Psoas muscle (tissue), 8 donors: ENCODE measurements at places on chromosomes 5 and 9.

- DNase-seq: no peak
- no peaks in the 10 kb centered on the region for H3K27me3 ChIP-seq
- H3K4me3 ChIP-seq: no peak overlapping the region
- no peaks in the 10 kb centered on the region for H3K4me1 ChIP-seq
- no peaks in the 10 kb centered on the region for H3K36me3 ChIP-seq
These were observed 361.2 kb upstream of the DMAC1 start for GRCh38 chr9:8160787-8161186.

GRCh38 chr9:93574091-93574899, 2.1 kb upstream of the PHF2 start:
- peaks cover 24% of the 10 kb centered on the region for H3K4me1 ChIP-seq
- peak overlapping the region; percentile 88 for H3K4me3 ChIP-seq
- DNase-seq: no peak
- no peaks in the 10 kb centered on the region for H3K27me3 ChIP-seq
- H3K27ac ChIP-seq: no peak overlapping the region

DNA sequence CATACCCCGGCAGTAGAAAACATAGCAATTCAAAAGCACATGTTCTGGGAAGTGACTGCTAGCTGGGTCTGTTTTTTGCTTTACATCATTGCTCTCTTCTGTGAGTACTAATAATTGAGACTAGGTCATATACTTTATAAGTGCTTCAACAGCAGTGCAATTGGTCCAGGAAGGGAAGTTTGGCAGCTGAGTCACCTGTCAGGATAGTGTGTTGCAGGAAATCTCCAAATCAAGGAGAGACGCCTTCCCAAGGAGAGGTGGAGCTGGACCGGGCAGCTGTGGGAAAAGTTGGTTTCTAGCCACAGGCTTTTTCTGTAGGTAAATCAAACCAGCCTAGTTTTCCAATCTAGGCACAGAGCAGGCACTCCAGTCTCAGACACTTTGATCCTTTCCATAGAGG, 330.1 kb downstream of the ENC1 start:
- H3K27me3 ChIP-seq: no peaks in the 10 kb centered on the region
- no peak for DNase-seq
- H3K36me3 ChIP-seq: no peaks in the 10 kb centered on the region
- H3K4me1 ChIP-seq: peaks cover under 1% of the 10 kb centered on the region

- no peaks in the 10 kb centered on the region for H3K27me3 ChIP-seq
- no peak overlapping the region for H3K27ac ChIP-seq
- no peaks in the 10 kb centered on the region for H3K4me1 ChIP-seq
- DNase-seq: no peak
- no peaks in the 10 kb centered on the region for H3K36me3 ChIP-seq
These were observed 436.2 kb downstream of the GABRG2 start for GRCh38 chr5:162503796-162504195.

GRCh38 chr9:121744002-121744686, 92.7 kb downstream of the DAB2IP start:
- H3K36me3 ChIP-seq: no peaks in the 10 kb centered on the region
- peaks cover 89% of the 10 kb centered on the region for H3K4me1 ChIP-seq
- H3K4me3 ChIP-seq: peak overlapping the region; percentile 62
- peak; percentile 74 for DNase-seq

DNA sequence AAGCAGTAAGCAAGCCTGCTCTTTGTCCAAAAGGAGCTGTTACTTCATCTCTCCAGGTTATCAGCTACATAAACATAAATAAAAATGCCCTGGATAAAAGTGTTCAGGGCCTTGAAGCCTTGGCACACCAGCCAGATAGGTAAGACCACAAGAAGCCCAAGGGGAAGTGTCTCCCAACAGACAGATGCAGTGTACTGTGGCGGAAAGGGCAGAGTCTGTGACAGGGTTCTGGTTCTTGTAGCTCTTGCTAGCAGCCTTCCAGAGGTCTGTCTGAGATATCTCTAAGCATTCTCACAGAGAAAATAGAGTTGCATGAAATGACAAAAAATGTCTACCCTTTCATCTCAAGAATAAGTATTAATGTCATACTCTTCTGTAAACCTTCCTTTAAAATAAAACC, 30.1 kb downstream of the ISOC1 start:
- no peaks in the 10 kb centered on the region for H3K27me3 ChIP-seq
- no peak overlapping the region for H3K4me3 ChIP-seq
- no peak overlapping the region for H3K27ac ChIP-seq
- DNase-seq: no peak
- no peaks in the 10 kb centered on the region for H3K36me3 ChIP-seq

GRCh38 chr5:157451806-157452205, 8.2 kb upstream of the NIPAL4 start:
- H3K4me3 ChIP-seq: no peak overlapping the region
- H3K36me3 ChIP-seq: no peaks in the 10 kb centered on the region
- no peak for DNase-seq
- H3K27me3 ChIP-seq: no peaks in the 10 kb centered on the region
- H3K27ac ChIP-seq: no peak overlapping the region
- H3K4me1 ChIP-seq: peaks cover 13% of the 10 kb centered on the region

DNA sequence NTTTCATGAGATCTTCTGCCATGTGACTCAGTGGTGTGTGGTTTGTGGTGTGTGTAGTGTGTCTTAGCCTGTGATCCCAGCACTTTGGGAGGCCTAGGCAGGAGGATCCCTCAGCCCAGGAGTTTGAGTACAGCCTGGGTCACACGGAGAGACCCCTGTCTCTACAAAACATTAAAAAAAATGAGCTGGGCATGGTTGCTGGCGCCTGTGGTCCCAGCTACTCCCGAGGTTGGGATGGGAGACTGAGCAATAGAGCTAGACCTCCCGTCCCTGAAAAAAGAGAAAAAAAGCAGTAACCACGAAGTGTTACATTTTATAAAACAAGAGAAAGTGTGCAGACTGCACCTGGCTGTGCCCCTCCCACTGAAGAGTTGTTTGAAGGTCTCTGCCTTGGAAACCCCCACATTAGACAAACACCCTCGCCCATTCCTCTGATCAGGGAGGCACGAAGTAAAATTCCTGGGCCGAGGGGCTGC, 21.2 kb upstream of the RNU6ATAC start:
- no peak overlapping the region for H3K4me3 ChIP-seq
- DNase-seq: no peak
- H3K27ac ChIP-seq: no peak overlapping the region
- no peaks in the 10 kb centered on the region for H3K27me3 ChIP-seq
- peaks cover 19% of the 10 kb centered on the region for H3K4me1 ChIP-seq
- H3K36me3 ChIP-seq: no peaks in the 10 kb centered on the region

DNA sequence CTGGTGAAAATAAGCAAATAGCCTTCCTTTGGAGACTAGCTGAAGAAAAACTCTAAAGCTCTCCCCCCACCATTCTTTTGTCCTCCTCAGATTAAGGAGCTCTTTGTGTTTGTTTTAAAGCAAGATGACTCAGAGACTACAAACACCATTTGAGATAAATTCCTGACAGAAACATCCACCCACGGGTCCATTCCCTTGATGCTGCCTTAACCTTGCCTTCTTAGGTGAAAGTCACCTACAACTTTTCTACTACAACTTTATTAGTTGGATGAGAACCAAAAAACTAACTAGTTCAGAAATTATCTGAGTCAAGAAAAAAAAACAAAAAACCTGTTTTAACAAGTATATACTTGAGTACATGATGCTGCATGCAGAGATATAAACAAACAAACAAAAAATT, 831.1 kb downstream of the NR2F1-AS1 start:
- H3K4me1 ChIP-seq: no peaks in the 10 kb centered on the region
- no peak overlapping the region for H3K27ac ChIP-seq
- no peaks in the 10 kb centered on the region for H3K27me3 ChIP-seq
- no peak overlapping the region for H3K4me3 ChIP-seq
- no peak for DNase-seq
- no peaks in the 10 kb centered on the region for H3K36me3 ChIP-seq

GRCh38 chr9:133891741-133892140, 100.4 kb downstream of the VAV2 start:
- H3K4me3 ChIP-seq: no peak overlapping the region
- DNase-seq: no peak
- no peaks in the 10 kb centered on the region for H3K27me3 ChIP-seq
- no peaks in the 10 kb centered on the region for H3K36me3 ChIP-seq
- no peak overlapping the region for H3K27ac ChIP-seq

- H3K27me3 ChIP-seq: no peaks in the 10 kb centered on the region
- no peak for DNase-seq
- no peak overlapping the region for H3K4me3 ChIP-seq
- no peaks in the 10 kb centered on the region for H3K4me1 ChIP-seq
- no peak overlapping the region for H3K27ac ChIP-seq
These were observed 255.4 kb downstream of the FAM114A2 start for GRCh38 chr5:153783362-153783658.

DNA sequence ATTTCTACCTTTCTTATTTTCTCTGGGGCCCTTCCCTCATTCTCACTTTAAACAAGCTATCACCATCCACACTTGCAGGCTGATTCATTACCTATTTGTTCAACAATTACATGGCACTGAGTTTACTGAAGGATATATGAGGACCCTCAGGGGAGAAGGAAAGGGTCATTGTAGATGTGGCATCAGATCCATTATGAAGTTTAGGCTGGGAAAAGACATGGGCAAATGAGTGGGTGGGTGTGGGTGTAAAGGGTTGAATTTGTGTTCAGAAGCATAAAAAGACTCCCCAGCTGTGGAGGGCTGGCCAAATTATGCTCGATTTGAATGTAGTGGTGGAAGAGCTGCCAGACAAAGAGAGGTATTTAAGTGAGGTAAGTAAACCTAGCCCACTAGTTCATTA, 55.9 kb upstream of the MTAP start:
- no peak overlapping the region for H3K27ac ChIP-seq
- H3K36me3 ChIP-seq: no peaks in the 10 kb centered on the region
- peaks cover 9% of the 10 kb centered on the region for H3K27me3 ChIP-seq
- H3K4me3 ChIP-seq: no peak overlapping the region

- DNase-seq: no peak
- no peak overlapping the region for H3K4me3 ChIP-seq
- H3K36me3 ChIP-seq: peaks cover 4% of the 10 kb centered on the region
- peak overlapping the region; percentile 98 for H3K27ac ChIP-seq
These were observed 6.5 kb downstream of the CKMT2 start for GRCh38 chr5:81239613-81240012.

GRCh38 chr5:160451281-160451680, 29.6 kb downstream of the PTTG1 start:
- H3K27me3 ChIP-seq: no peaks in the 10 kb centered on the region
- no peak for DNase-seq
- H3K36me3 ChIP-seq: no peaks in the 10 kb centered on the region
- H3K4me3 ChIP-seq: no peak overlapping the region
- no peaks in the 10 kb centered on the region for H3K4me1 ChIP-seq

DNA sequence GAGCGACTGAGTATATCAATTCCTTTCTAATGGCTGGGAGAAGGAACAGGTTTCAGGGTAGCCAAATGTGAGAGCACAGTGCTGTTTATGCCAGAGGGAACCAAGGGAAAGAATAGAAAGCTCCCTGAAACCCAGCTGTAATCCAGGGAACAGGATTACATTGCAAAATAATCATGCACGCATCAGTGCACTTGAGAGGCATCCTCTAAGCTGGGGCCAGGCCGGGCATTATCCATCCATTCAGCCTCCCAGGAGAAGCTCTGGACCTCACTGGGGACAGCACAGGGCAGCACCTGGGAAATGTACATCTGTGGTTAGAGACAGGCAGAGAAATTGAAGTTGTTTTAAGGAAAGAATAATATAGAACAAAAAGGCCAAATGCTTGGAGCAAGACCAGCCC, 72.7 kb downstream of the MTRR start:
- H3K36me3 ChIP-seq: no peaks in the 10 kb centered on the region
- no peak for DNase-seq
- no peak overlapping the region for H3K4me3 ChIP-seq
- H3K4me1 ChIP-seq: no peaks in the 10 kb centered on the region
- peaks cover 5% of the 10 kb centered on the region for H3K27me3 ChIP-seq

GRCh38 chr9:75088646-75089372, 495 bp downstream of the OSTF1 start:
- H3K4me3 ChIP-seq: peak overlapping the region; percentile 90
- H3K4me1 ChIP-seq: peaks cover 21% of the 10 kb centered on the region

DNA sequence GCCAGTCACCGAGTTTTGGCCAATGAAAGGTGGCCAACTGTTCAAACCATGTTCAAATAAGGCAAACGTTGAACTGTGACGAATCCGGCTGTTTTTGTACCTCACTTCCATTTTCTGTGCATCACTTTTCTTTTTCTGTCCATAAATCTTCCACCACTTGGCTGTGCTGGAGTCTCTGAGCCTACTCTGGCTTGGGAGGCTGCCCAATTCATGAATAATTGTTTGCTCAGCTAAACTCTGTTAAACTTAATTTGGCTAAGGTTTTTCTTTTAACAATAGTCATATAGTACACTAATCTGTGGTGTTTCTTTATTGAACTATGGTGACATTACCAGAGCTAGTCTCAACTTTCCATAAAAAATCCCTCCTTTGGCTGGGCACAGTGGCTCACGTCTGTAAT, 11.3 kb downstream of the NIM1K start:
- H3K4me1 ChIP-seq: no peaks in the 10 kb centered on the region
- H3K27ac ChIP-seq: no peak overlapping the region
- no peak for DNase-seq
- H3K27me3 ChIP-seq: no peaks in the 10 kb centered on the region

DNA sequence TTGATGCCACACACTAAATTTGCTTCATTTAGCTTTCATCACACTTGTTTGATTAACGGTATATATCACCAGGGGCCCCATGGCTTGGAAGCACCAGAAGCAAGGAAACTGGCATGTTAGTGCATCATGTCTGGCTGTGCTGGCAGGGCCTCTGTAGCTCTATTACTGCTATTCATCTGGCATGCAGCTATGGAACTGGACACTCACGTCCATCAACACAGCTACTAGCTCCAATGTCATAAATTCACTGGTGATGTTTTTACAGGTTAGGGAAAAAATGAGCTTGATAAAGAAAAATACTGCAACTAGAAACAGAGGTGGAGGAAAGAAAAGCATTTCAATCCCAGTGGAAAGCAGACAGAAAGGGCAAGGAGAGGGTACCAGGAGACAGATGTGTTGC, 343.2 kb downstream of the DEPDC1B start:
- no peak overlapping the region for H3K4me3 ChIP-seq
- DNase-seq: no peak
- no peaks in the 10 kb centered on the region for H3K36me3 ChIP-seq
- no peaks in the 10 kb centered on the region for H3K4me1 ChIP-seq
- H3K27me3 ChIP-seq: no peaks in the 10 kb centered on the region

DNA sequence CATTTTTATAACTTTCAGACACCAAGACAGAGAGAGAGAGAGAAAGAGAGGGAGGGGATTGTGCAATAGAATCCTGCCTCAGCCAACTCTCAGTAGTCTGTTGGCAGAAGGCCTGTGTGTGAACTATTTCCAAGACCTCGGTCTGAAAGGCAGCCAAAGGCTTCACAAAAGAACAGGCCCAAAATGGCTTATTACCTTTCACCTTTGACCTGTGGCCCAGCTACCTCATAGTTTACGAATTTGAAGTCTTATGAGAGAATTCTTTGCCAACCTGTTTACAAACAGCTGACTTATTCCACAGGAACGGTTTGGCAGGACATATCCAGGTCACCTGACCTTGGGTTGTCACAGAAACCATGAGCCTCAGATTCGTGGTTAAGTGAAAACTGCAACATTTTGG, 48.6 kb downstream of the NR2F1-AS1 start:
- no peak overlapping the region for H3K27ac ChIP-seq
- H3K4me3 ChIP-seq: no peak overlapping the region
- DNase-seq: peak; percentile 39
- H3K36me3 ChIP-seq: no peaks in the 10 kb centered on the region

GRCh38 chr5:147259837-147260236, 25.0 kb downstream of the STK32A start:
- H3K4me1 ChIP-seq: no peaks in the 10 kb centered on the region
- H3K27me3 ChIP-seq: no peaks in the 10 kb centered on the region
- no peak overlapping the region for H3K4me3 ChIP-seq
- H3K27ac ChIP-seq: no peak overlapping the region
- no peak for DNase-seq
- H3K36me3 ChIP-seq: no peaks in the 10 kb centered on the region
